ENCODE measurements at places on chromosomes 5 and 9.

GRCh38 chr5:78215972-78216371 is 78.5 kb downstream of the AP3B1 start:
- no peak for DNase-seq

DNA sequence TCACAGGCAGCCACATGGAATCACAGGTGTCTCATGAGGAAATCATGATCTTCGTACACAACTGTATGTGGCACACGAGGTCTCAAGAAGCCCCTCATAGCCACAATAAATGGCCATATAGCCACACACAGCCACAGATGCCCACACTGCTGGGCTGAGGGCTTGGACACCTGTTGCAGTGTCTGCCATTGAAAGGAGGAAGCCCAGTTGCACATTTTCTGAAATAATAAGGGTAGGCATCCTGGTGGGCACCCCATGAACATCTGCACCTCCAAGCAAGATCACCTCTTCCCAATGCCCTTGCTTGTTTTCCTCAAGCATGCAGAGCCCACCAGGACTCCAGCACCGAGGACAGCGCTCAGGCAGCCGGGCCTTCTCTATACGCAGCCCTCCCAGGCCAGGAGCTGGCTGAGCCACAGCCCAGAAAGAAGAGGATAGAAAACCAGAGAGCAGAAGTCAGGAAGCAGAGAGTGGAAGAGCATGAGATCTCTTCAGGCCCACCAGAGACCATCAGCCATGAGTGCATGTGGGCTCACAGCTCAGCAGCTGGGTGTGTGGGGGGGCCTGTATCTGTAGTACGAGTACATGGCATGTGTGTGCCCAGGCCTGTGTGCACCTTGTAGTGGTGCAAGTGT is 1.0 kb upstream of the ACSL6 start:
- DNase-seq: no peak

DNA sequence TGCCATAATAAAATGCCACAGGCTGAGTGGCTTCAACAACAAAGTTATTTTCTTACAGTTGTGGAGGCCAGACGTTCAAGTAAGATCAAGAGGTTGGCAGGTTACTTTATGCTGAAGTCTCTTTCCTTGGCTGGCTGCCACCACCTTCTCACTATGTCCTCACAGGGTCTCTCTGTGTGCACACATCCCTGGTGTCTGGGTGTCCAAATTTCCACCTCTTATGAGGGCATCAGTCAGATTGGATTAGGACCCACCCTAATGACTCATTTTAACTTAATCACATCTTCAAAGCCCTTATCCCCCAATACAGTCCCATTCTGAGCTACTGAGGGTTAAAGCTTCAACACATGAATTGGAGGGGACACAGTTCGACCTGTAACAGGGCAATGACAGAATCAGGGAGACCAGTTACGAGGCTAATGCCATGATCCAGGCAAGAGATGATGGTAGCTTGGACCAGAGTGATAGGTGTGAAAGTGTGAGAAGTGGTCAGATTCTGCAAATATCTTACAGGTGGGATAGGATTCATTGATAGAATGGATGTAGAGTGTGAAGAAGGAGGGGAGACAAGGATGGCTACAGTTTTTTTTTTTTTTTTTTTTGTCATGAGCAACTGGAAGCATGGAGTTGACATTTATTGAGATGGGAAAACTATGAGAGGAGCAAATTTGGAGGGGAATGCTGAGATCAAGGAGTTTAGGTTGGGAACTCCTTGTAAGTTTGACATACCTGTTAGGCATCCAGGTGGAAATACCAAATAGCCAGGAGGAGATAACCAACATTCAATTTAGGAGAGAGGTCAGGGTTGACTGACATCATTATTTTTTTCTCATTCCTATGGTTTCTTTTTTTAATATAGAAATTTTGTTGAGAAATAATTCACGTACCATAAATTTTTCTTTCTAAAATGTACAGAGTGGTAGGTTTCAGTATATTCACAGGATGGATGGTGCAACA is 39.6 kb upstream of the FGF1 start:
- no peak for DNase-seq

DNA sequence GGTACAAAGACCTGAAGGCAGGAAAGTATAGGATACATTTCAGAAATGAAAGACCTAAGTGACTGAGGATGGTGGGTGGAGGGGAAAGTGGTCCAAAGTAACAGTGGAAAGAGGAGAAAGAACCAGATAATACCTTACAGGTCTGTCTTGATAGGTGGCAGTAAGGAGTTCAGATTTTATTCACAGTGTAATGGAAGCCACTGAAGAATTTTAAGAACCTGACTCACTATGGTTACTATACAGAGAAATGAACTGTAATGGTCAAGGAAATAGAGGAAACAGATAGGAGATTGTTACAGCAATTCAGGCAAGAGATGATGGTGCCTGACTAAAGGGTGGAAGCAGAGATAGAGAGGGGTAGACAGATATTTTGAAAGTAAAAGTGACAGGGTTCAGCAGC is 46.5 kb downstream of the EPB41L4A start:
- no peak for DNase-seq

DNA sequence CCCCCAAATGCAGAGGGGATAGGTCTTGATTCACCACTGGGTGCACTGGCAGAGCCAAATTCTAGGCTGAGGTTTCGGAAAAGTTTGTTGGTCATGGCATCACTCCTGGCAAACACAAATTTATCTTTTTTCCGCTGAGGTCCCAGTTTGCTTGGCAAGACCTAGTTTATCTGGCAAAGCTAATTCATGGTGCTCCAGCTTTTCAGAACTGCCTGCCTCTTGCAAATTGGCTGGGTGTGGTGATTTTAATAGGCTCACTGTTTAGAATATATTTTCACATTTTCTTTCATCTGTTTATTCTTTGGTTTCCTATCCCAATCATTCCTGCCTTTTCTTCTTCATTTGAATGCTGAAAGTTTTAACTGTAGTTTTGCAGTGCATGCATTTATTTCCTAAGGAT is 50.5 kb upstream of the MAMDC2 start:
- DNase-seq: no peak

- no peak for DNase-seq
Observed at GRCh38 chr5:150778517-150779396, at the start of gene SMIM3. TSS of gene SMIM3 (plus strand) at chr5:150778757. CDS start at chr5:150795441, 16,684 bp downstream.

GRCh38 chr5:33470544-33470943 is 29.8 kb downstream of the TARS1 start:
- no peak for DNase-seq

Measured in stimulated activated CD4-positive, alpha-beta T cell treated with anti-CD3 and anti-CD28 coated beads, Interleukin-1b, Interleukin-23, amount 100 ng/mL, for 1 hour (primary cell).